EL (cell line): ENCODE measurements at places on chromosomes 12 and 14.
A peak's percentile ranks its signal among the peaks of the same experiment; 100 is the strongest.

- no peak for DNase-seq
Observed at GRCh38 chr12:130339951-130340350, 2.3 kb downstream of the PIWIL1 start.

DNA sequence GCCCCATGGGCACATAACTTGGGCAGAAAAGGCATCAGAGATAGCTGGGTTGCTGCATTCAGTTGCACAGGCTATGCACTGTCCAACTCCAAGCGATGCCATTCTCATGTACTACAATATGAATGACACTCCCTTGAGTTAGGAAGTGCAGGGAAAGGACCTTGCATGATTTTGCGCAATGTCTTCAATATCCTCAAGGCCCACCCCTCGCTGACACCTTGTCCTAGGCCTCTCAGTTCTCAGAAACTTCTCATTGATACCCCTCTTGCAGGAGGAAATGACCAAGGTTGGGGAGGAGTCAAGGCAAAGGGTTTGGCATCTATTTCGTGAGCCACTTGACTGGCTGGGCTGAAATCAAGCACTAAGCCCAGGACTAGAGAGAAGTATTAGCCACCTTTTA lies 70.4 kb downstream of the ARL6IP4 start:
- no peak for DNase-seq

DNA sequence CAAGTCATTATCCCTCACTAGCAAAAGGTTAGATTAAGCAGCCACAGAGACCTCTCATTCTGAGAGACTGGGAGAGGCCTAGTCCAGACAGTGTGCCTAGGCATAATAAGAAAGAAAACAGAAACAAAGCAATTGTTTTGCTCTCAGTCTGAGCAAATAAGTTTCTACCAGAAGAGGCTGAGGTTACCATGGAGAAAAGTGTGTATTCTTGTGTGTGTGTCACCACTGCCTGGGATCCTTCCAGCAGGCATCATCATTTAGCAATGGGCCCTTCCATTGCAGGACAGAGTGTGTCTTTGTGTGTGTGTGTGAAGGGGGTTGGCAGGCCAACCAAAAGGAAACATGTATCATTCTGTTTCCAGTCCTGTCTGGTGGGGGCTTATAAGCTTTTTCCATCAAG lies 3.7 kb downstream of the EFS start:
- DNase-seq: no peak

DNA sequence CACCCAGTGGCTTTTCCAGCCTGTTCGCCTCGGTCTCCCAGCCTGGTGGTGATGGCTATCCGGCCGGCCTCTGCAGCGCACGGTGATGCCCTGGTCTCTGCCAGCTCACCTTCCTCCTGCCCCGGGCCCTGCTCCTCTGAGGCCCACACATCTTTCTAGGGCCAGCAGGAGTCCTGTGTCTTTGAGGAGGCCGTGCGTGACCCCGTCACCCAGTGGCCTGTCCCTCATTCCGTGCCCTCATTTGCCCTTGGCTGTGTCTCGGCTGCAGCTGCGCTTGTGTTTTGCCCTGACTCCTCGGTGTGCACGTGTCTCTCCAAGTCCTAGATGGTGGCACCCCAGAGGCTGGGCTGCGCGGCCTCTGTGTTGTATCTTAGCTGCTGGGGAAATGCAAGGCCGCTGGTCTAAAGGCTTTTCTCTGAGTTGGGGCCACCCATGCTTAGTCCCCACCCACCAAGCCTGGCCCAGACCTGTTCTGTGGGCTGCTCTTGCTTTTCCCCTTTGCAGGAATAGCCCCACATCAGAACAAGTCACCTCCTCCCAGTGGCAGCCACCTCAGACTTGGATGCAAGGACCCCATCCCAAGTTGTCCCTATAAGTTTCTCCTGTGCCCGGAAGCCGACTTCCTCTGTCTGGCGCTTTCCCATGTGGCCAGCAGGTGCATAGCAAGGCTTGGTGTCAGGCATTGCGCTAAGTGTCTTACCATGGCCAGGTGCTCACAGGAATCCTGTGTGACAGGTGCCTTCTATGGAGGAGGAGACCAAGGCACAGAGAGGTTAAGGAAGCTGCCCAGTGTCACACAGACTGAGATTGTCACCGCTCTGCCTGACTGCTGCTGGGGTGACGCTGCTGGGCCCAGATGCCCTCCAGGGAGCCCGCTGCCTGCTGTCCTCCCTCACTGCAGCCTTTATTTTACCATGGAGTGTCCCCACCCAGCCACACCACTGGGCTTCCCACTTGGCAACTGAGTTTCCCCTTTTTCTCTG lies 64.5 kb downstream of the TSPAN9 start:
- DNase-seq: no peak

DNA sequence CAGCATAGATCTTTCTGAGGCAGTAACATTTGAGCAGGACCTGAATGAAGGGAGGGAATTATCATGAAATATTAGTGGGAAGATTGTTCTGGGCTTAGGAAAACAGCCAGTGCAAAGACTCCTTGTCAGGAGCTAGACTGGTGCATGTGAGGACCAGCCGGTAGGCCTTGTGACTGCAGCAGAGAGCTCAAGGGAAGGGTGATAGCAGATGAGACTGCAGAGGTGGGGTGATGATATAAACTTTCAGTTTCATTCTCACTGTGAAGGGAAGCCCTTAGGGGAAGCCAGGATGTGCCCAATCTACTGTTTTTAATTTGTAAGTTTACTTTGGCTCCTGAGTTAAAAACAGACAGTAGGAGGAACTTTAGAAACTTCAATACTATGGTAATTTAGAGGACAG lies 12.4 kb downstream of the IL22 start:
- DNase-seq: peak; percentile 65

DNA sequence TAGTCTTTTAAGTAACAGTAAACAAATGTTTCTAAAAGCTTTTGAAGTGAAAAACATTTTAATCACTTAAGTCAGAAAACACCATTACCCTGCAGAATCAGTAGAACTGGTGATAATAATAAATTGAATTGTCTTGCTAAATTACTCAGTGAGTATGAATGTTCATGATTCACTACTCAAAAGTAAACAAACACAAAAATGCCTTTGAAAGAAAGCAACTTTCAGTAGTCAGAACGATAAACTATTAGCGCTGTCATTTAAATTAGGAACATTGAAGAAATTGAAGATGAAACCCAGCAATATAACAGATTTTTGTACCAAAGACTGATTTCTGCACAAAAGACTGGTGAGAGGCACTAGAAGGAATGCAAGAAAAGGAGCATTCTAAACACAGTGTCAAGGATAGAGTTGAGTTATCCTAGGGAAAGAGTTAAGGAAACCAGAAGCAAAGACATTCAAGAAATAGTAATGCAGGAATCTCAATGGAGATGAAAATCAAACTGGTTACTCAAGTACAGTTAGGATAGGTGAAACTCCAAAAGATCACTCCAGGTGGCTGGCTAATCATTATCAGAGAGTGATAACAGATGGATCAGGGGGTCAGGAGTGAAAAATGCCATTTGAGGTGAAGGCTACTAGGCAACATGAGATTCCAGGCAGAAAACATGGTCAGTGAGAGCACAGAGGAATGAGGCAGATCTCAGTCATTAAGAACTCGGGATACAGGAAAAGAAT lies 77.4 kb upstream of the ALG10 start:
- no peak for DNase-seq

DNA sequence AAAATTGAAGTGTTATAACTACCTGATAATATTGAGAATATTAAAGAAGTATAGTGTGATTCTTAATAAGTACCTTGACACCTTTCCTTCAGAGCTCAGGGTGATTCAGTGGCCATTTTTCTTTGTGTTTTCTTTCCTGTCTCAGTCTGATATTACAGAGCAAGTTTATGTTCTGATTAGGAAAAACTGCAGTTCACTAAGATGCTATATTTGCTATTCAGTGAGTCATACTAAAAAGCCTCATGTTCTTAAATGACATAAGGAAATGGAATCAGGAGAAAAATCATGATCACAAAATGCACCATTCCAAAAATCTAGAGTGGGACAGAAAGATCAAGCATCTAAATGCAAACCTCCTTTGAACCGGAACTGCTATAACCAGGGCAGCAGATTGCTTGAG lies 390.6 kb upstream of the ATP2B1 start:
- DNase-seq: peak; percentile 12

GRCh38 chr12:68370006-68370590 lies 37.9 kb upstream of the MDM1 start:
- no peak for DNase-seq

DNA sequence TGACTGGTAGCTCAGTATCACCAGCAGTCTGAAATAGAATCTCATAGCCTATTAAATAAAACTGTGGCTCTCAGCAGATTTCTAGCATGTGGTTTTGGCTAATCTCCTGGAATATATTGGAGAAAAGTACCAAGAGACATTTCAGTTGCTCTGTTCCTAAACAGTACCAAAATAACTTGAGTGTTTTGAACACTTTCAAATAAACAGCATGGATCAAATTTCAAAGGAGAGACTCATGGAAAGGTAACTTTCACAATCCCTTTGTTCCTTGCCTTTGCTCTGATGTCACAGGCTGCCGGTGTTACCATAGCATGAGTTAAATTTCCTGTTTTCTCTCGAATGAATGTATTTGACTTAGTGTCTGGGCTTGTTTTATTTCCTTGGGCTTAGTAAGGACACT lies 3.4 kb downstream of the ARG2 start:
- DNase-seq: peak; percentile 9

DNA sequence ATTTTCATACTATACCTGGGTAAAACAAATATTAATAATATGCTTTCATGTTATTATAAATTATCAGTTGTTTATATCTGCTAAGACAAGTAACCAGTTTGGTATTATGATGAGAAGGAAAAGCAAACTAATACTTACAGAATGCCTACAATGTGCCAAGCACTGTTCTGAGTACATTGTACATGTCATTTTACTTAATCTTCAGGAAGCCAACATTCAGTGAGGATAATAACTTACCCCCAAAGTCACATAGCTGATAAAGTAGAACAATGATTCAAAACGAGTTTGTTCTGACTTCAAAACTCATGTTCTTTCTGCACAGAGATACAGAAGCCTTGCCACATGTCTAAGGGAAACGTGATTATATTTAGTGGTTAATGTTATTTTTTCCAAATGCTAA lies 89.0 kb upstream of the DIO2 start:
- no peak for DNase-seq

DNA sequence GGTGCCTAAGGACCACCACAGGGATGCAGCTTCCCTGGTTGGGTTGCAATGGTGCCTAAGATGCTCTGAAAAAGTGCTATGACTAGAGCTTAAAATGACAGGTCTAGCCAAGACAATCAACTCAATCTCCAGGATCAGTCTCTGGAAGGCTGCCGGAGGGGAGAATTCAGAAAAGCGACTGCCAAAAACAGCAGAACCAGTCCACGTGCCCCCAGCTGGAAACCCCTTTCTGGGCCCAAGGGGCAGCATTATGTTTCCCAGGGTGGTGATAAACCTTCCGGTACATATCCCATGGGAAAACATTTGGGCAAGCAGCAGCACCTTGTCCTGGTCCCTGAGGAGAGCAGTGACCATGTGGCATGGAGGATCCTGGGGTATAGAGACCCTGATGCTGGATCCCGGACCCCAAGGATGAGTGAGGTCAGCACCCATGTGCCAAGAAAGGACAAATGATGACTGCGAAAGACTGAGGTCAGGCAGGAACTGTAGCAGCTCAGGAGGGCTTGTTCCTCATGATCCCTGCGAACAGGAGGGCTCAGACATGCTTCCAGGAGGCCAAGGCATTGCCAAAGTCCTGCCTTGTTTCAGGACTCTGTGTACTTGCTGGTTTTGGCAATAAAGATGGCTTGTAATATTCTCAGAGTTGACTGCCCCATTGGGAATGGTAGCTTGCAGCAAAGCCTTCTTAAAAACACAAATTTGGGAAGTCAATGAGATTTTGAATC lies 49.9 kb upstream of the LTBP2 start:
- no peak for DNase-seq

GRCh38 chr12:8887285-8887715 lies 27.0 kb upstream of the PHC1 start:
- DNase-seq: no peak

- no peak for DNase-seq
Observed at GRCh38 chr14:104085032-104085888, at the start of gene ASPG. ASPG (plus strand) TSS chr14:104085700; CDS start chr14:104085771, 71 bp downstream.

DNA sequence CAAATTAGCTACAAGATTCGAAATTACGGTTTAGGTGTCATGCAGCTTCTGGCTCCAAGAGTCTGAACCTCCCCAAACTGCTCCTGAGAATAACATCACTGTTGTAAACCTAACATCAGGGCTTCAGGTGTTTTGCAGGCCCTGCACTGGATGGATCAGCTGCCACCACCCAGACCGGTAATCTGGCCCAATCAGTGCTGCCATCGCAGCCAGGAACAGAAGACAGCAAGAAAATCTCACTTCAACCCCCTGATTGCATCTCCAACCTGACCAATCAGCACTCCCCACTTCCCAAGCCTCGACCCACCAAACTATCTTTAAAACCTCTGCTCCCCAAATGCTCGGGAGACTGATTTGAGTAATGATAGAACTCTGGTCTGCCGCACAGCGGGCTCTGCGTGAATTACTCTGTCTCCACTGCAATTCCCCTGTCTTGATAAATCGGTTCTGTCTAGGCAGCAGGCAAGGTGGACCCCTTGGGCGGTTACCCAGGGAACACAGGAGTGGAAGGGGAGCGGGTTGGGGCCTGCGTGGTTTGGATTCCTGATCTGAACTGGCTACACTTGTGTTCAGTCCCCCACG lies 268.5 kb upstream of the SFSWAP start:
- no peak for DNase-seq

DNA sequence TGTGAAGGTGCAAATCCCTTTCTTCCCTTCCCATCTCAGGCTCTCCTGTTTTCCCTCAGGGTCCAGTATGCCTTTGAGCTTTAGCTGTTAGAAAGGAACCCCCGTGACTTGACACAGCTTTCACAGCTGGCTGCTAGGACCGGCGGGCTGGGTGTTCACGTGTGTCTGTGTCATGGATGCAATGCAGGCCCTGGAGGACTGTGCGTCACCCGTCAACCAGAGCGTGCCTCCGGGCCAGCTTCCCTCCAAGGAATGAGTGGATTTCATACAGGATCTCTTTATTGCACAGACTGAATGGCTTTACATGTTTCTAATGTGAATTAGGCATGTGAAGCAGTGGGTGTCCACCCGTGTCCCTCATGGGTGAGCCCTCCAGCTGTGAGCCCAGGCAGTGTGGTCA lies 77.4 kb downstream of the AACS start:
- DNase-seq: peak; percentile 40

DNA sequence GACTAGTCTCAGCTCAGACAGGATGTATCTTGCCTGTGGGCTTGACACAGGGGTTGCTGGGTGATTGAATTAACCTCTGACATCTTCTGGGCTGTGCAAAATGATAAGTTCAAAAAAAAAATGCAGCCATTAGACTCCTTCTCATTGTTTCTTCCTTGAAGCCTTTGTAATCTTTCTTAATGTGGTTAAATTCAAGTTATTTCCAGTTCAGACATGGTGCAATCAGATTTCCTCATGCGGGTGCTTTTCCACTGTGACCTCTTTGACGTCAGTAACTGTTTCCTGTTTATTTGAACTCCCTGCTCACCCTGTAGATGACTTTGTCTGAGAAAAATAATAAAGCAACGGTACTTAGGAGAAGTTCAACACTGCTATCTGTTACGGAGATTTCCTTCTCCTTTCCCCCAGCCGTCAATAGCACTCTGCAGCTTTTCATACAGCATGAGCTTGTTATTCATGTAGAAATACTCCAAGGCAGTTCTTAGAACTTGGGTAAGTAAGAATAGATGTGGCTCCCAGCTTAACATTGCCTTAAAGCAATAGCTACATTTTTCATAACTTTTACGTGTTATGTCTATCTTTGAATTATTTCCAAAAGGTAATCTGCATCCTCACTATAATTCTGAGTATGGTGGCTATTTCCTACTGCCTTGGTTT lies 155.5 kb downstream of the PRKCH start:
- DNase-seq: peak; percentile 86

- no peak for DNase-seq
Observed at GRCh38 chr14:75427126-75427481, 718 bp upstream of the JDP2 start.
